ENCODE measurements at places on chromosomes 12 and 14.

- DNase-seq: no peak
Observed at GRCh38 chr12:27253347-27253746, 9.3 kb downstream of the STK38L start.

- no peak for DNase-seq
Observed at GRCh38 chr14:105701456-105702274, 175.3 kb downstream of the TMEM121 start.

- no peak for DNase-seq
Observed at GRCh38 chr14:44112774-44113460, 394.2 kb downstream of the FSCB start.

- no peak for DNase-seq
Observed at GRCh38 chr12:26118308-26118707, 6.5 kb downstream of the BHLHE41 start.

DNA sequence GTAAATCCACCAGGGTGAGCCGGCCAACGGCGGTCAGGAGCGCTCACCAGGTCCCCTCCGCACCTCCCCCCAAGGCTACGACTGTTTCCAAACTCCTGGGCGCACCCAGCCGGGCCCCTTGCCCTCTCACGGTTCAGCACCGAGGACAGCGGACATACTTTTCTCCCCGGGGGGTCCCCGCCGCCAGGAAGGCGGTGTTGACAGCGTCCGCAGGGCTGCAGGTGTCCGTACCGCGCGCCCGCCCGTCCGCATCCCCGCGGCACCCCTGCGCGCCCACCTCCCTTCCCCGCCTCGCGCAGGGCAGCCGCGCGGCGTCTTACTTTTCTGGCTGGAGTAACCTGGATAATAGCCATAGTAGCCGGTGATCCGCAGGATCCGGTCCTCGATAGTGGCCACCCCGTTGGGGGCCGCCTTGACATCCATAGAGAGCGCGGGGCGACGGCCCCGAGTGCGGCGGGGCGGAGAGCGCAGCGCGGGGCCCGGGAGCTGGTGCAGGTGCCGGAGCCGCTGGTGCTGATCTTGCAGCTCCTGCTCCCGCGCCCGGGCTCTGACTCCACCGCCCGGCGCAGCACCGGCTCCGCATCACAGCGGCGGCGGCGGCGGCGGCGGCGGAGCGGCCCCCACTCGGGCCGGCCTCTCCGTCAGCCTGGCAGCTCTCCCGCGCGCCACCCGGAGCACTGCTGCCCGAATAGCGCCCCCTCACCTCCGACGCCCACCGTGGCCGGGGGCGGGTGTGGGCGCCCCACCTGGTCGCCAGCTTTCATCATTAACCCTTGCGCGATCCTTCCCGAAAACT is at the start of gene SLC35F4:
Gene SLC35F4, minus strand, starts transcription at position 690 of the 796 bp plus-strand sequence.
- no peak for DNase-seq

DNA sequence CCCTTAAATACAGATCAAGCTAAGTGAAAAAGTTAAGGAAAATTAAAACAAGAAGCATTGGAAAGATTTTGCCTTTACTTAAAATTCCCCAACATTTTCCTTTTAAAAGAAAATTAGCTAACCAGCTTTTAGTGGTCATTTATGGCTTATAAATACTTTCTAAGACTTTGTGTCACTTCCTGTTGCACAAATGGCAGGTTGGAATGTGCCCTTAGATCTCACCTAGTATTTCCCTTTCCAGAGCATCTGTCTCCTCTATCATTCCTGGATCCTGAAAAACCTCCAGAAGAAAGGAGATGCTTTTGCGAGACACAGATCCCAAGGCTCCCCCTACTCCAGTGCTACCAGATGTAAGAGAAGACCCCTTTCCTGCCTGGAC is 58.3 kb downstream of the ARF6 start:
- DNase-seq: no peak

GRCh38 chr12:24027352-24027751 is 77.9 kb upstream of the SOX5 start:
- DNase-seq: no peak

DNA sequence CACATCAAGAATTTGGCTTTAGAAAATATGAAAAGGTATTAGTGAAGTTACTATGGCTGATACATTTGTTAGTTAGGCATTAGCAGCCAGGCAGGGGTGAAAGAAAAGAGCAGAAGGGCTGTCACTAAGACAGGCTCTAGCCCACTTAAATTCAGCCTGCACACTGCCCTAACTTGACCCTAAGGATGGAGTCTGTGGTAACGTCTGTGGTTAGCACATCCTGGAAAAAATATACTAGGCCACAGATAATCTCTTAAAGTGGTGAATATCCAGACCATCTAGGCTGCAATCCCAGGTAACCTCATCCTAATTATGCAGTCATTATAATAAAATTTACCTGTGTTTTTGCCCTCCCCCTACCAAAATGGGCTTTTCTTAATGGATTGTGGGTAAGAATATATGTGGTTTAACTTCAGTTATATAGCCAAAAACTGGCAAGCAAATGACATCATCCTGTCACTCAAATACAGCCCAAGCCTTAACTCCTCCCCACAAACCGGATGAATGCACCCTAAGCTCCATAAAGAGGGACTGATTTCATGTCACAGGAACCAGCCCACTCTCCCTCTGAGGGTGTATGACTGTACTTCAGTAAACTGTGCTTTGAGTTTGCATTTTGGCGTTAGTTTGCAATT is 440.9 kb downstream of the LRFN5 start:
- no peak for DNase-seq

GRCh38 chr12:15893260-15893659 is 11.1 kb downstream of the STRAP start:
- no peak for DNase-seq

- DNase-seq: no peak
Observed at GRCh38 chr12:8493084-8493483, 20.2 kb upstream of the CLEC4D start.

GRCh38 chr12:89089264-89089663 is 263.0 kb downstream of the DUSP6 start:
- DNase-seq: no peak

- no peak for DNase-seq
Observed at GRCh38 chr14:31897581-31898186, 179.4 kb upstream of the ARHGAP5 start.
